ENCODE measurements at places on chromosomes 6 and 20. TPM values are rescaled to one million over a fixed set of nuclear protein-coding genes. Genes with fewer than 3 reads are reported as not detected.

TP53INP2 gene
- total RNA-seq, result 4.8 TPM

GRCh38 chr6:14975471-14975817 lies 270.4 kb upstream of the JARID2 start:
- no peak for DNase-seq

DNA sequence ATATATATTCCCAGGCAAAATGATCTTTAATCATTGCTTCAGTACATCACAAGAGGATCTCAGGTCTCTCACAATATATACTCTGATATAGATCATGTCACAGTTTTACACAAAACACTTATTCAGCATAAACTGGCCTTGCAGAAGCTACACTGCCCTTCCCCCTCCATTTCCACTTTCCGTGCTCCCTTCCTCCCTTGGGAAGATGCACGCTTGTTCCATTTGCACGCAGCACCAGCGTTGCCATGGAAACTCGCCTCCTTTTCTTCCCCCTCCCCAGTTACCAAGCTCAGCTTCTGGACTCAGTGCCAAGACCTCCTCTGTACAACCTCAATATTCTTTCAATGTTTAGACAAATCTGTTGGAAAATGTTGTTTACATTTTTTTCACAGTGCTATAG lies 154.6 kb downstream of the RFPL4B start:
- no peak for DNase-seq

ADAM33 gene
- not detected for total RNA-seq

PPIL6 gene
- total RNA-seq, result not detected

PRL gene
- not detected for total RNA-seq

- no peak for DNase-seq
These were observed 24.9 kb upstream of the SASH1 start for GRCh38 chr6:148317739-148318138.

ARFGAP1 gene
- total RNA-seq, result 94.4 TPM

DNA sequence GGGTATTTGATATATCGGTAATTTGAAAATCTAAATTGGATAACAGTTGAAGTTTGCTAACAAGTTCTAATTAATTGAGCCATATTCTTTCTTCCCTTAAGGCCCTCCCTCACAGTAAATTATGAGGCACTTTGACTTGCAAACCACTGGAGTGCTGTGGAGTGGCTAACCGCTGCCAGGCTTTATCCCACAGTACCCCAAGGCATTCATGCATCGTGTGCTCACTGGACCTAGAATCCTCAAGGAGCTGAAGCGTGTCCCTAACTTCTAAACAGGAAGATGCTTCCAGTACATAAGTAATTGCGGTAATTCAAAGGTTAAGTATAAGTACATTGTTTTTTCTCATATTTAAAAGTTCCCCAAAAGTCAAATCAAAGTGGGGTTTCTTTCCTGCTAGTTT lies 499.9 kb downstream of the TFAP2A start:
- no peak for DNase-seq

DNA sequence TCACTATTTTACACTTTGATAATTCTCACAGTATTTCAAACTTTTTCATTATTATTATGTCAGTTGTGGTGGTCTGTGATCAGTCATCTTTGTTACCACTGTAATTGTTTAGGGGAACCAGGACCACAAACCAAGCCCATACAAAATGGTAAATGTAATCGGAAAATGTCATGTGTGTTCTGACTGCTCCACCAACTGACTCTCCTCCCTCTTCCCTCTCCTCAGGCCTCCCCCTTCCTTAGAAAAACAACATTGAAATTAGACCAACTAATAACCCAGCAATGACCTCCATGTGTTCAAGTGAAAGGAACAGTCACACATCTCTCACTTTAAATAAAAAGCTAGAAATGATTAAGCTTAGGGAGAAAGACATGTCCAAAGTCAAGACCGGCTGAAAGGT lies 63.8 kb downstream of the GMDS start:
- no peak for DNase-seq

- no peak for DNase-seq
These were observed 62.2 kb downstream of the ZDHHC14 start for GRCh38 chr6:157443066-157443800.

GRCh38 chr20:37235065-37235464 lies 26.5 kb downstream of the GHRH start:
- no peak for DNase-seq

FOXQ1 gene
- total RNA-seq, result not detected

GRCh38 chr6:142926494-142927270 lies 18.3 kb downstream of the HIVEP2 start:
- DNase-seq, result peak; percentile 69

SLC29A1 gene
- total RNA-seq, result 134 TPM
